ENCODE measurements at places on chromosomes 2 and 18. TPM values are rescaled to one million over a fixed set of nuclear protein-coding genes. Genes with fewer than 3 reads are reported as not detected.

- no peaks in the 10 kb centered on the region for H3K36me3 ChIP-seq
- DNase-seq, result no peak
- H3K27me3 ChIP-seq, result no peaks in the 10 kb centered on the region
Observed at GRCh38 chr2:78861546-78861945, 164.0 kb upstream of the REG3G start.

DNA sequence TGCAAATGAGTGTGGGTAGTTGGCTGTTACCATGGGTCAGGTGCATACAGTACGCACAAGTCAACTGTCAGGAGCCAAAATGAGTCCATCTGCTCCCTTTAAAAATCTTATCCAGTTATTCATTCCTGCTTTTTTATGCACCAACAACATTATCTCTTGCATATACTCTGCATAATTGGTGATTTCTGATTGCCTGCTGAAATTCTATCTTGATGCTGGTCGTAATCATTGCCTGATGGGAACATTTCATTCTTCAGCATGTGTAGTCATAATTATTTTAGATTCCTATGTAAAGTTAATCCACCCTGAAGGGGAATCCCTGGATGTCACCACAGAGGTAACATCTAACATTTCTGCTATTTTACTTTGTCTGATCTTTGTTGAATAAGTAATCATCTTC lies 102.2 kb upstream of the RND3 start:
- H3K4me1 ChIP-seq, result peaks cover 57% of the 10 kb centered on the region
- no peak overlapping the region for H3K4me3 ChIP-seq
- no peak overlapping the region for H3K27ac ChIP-seq

- no peaks in the 10 kb centered on the region for H3K4me1 ChIP-seq
- no peaks in the 10 kb centered on the region for H3K27me3 ChIP-seq
- H3K27ac ChIP-seq, result no peak overlapping the region
- peaks cover 56% of the 10 kb centered on the region for H3K36me3 ChIP-seq
- DNase-seq, result no peak
Observed at GRCh38 chr2:95099910-95100309, 21.7 kb downstream of the MRPS5 start.

- H3K4me1 ChIP-seq, result no peaks in the 10 kb centered on the region
- no peak overlapping the region for H3K4me3 ChIP-seq
- H3K27me3 ChIP-seq, result no peaks in the 10 kb centered on the region
- no peak for DNase-seq
- H3K36me3 ChIP-seq, result no peaks in the 10 kb centered on the region
Observed at GRCh38 chr2:156883804-156884203, 373.7 kb upstream of the GALNT5 start.

- no peaks in the 10 kb centered on the region for H3K27me3 ChIP-seq
- H3K4me3 ChIP-seq, result no peak overlapping the region
- H3K4me1 ChIP-seq, result no peaks in the 10 kb centered on the region
- no peak for DNase-seq
- no peak overlapping the region for H3K27ac ChIP-seq
Observed at GRCh38 chr2:88245109-88245508, 75.0 kb downstream of the THNSL2 start.

DNA sequence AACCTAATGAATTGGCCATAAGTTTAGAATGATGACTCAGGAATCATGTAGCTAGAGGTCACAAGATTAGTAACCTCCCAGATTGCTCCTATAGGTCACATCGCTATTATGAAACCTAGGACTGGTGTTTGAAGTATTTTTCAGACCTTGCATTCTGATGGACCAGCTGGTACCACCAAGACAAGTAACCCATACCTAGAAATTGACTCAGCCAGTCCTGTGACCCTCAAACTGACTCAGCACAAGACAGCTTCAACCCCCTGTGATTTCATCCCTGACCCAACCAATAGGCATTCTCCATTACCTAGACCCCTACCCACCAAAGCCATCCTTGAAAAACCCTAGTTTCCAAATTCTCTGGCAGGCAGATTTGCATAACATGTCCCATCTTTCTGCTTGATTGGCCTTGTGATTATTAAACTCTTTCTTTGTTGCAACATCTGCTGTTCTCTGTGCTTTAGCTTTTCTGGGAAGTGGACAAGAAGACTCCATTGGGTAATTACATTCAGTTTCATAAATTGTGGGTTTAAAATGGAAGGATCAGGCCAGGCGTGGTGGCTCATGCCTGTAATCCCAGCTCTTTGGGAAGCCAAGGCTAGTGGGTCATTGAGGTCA lies 254.9 kb downstream of the IRS1 start:
- H3K4me1 ChIP-seq, result peaks cover 5% of the 10 kb centered on the region
- no peaks in the 10 kb centered on the region for H3K36me3 ChIP-seq
- H3K4me3 ChIP-seq, result no peak overlapping the region

DNA sequence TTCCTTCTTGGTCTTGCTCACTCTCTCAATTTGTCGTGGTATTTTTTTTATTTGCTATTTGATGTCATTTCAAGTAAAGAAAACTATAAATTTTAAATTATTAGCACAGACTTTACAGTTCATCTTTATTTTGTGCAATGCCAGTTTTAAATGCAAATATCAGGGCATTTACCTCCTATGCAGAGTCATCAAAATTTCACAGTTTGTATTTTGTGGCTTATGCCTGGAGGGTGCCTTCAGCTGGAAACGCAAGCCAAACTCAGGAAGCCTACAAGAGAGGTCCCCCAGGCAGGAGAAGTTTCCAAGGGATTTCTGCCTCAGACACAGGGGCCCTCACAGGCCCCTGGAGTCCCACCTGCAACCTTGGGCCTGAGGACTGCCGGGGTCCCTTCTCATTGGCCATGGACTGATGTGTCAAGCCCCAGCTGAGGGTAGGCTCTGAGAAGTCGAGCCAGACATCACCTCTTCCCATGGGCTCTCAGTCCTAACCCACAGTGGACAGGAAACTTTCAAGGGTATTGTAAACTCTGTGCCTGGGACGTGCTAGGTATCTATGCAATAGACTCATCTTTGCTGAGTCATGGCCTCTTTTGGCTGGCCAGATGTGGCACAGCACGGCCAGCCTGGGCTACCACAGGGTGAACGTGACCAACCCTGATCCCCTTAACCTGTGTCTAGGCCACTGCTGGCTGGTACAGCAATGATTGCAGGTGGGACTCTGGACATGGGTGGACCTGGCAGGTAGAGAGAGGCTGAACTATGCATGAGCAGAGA lies 236.5 kb downstream of the CELF4 start:
- H3K4me1 ChIP-seq, result no peaks in the 10 kb centered on the region
- no peak overlapping the region for H3K4me3 ChIP-seq

- H3K27me3 ChIP-seq, result no peaks in the 10 kb centered on the region
- no peak overlapping the region for H3K27ac ChIP-seq
- H3K4me1 ChIP-seq, result no peaks in the 10 kb centered on the region
- DNase-seq, result no peak
- no peaks in the 10 kb centered on the region for H3K36me3 ChIP-seq
Observed at GRCh38 chr2:134671513-134671912, 47.3 kb downstream of the TMEM163 start.

- H3K27me3 ChIP-seq, result no peaks in the 10 kb centered on the region
- H3K4me3 ChIP-seq, result no peak overlapping the region
- no peak for DNase-seq
- peaks cover 66% of the 10 kb centered on the region for H3K36me3 ChIP-seq
- H3K4me1 ChIP-seq, result no peaks in the 10 kb centered on the region
- H3K27ac ChIP-seq, result no peak overlapping the region
Observed at GRCh38 chr2:241652722-241653121, 15.2 kb downstream of the ATG4B start.

- H3K27me3 ChIP-seq, result no peaks in the 10 kb centered on the region
- H3K4me3 ChIP-seq, result no peak overlapping the region
- H3K27ac ChIP-seq, result no peak overlapping the region
- H3K36me3 ChIP-seq, result no peaks in the 10 kb centered on the region
- no peak for DNase-seq
- H3K4me1 ChIP-seq, result no peaks in the 10 kb centered on the region
Observed at GRCh38 chr2:170905864-170906263, 23.2 kb upstream of the GORASP2 start.

GRCh38 chr2:109444916-109445315 lies 168.8 kb downstream of the SEPTIN10 start:
- DNase-seq, result no peak
- H3K4me3 ChIP-seq, result no peak overlapping the region
- no peaks in the 10 kb centered on the region for H3K27me3 ChIP-seq
- H3K27ac ChIP-seq, result no peak overlapping the region
- H3K36me3 ChIP-seq, result peaks cover 17% of the 10 kb centered on the region
- peaks cover 21% of the 10 kb centered on the region for H3K4me1 ChIP-seq

DNA sequence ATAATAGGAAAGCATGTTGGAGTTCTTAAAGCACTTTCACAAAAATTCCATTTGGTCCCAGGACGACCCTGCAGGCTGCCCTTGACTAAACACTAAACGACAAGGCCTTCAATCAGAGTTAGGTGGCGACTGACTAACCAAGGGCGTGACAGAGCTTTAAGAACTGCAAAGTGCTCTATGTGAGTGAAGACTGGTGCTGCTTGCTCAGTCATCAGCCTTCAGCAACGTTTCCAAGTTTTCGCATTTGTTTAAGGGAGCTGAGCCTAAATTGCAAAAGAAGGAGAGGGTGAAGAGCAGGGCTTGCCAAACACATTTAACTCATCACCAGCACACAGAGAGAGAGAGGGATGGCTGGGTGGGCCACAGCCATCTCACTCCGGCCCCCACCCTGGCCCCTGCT lies 204.7 kb upstream of the PID1 start:
- H3K4me3 ChIP-seq, result no peak overlapping the region
- no peaks in the 10 kb centered on the region for H3K4me1 ChIP-seq
- H3K27me3 ChIP-seq, result peaks cover 7% of the 10 kb centered on the region
- H3K27ac ChIP-seq, result no peak overlapping the region
- no peaks in the 10 kb centered on the region for H3K36me3 ChIP-seq
- DNase-seq, result no peak

- H3K36me3 ChIP-seq, result no peaks in the 10 kb centered on the region
- no peaks in the 10 kb centered on the region for H3K27me3 ChIP-seq
- no peak overlapping the region for H3K27ac ChIP-seq
- no peak overlapping the region for H3K4me3 ChIP-seq
Observed at GRCh38 chr2:12766421-12766879, 49.7 kb downstream of the TRIB2 start.

DNA sequence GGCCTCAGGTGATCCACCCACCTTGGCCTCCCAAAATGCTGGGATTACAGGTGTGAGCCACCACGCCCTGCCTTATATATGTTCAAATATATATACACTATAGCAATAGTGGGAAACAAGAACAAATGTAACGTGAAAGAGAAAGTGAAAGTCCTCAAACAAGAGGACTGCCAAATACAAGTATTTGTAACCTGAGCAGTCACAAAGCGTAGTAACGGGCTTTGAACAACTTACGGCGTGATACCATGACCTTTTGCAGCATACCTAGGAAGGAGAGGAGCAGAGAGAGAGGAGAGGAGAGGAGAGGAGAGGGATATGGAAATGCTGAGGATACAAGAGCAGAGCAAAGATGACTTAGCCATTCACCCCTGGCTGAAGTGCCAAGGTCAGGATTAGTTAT lies 113.8 kb upstream of the RGPD4 start:
- no peaks in the 10 kb centered on the region for H3K27me3 ChIP-seq
- no peak for DNase-seq
- H3K4me3 ChIP-seq, result 0 out of 2 replicates have a peak overlapping the region, but pooled peaks have one; percentile 7
- H3K36me3 ChIP-seq, result no peaks in the 10 kb centered on the region
- no peaks in the 10 kb centered on the region for H3K4me1 ChIP-seq
- H3K27ac ChIP-seq, result no peak overlapping the region

- no peaks in the 10 kb centered on the region for H3K4me1 ChIP-seq
- no peaks in the 10 kb centered on the region for H3K27me3 ChIP-seq
- H3K27ac ChIP-seq, result no peak overlapping the region
Observed at GRCh38 chr2:66030553-66030952, 404.4 kb upstream of the MEIS1 start.

DNA sequence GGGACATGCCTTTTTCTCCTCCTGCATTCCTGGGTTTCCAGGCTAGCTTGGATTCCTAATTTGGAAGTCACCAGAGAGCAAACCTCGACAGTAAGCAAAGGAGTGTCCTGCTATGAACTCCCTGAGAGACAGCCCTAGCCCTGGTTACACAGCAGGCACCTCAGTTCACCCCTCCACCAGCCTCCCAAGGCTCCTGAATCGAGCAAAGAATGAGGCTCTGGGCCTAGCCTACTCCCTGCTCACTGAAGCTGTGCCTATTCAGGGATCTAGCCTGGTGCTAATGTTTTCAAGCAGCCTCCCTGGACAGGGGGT lies 66.7 kb upstream of the RMDN2 start:
- peaks cover 16% of the 10 kb centered on the region for H3K4me1 ChIP-seq
- no peak overlapping the region for H3K4me3 ChIP-seq
- no peaks in the 10 kb centered on the region for H3K27me3 ChIP-seq
- H3K36me3 ChIP-seq, result no peaks in the 10 kb centered on the region
- no peak for DNase-seq
- H3K27ac ChIP-seq, result peak overlapping the region; percentile 49

DNA sequence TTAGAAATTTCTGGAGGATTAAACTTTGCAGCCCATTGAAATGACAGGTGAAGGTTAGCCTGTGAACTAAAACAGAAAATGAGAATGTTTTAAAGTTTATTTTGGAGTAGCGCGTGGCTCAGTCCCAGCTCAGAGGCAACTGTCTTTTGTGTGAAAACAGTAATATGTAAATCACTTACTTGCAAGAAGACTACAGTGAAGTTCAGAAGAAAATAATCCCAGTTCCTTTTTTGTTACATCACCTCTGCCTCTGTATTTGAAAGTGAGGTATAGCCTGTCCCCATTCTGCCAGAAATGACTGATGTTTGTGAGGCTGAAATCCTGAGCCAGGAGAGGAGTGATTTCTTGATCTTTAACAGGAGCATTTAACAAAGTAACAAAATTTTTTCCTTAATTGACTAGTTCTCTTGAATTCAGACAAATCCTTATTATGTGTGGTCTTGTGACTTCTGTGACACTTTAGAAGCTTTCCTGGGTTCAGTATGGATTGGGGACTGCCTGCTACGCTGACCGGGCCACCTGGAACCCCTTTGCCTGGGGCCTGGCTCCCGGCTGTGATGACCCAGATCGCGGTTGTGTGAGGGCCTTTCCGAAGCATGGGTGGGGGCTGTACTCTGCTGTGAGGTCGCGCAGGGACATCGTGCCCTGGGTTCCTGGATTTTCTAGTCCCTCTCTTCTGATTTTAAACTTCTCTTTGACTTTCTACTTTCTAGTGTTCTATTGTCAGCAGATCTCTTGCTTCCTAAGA lies 24.3 kb downstream of the TRAPPC12 start:
- peaks cover 48% of the 10 kb centered on the region for H3K36me3 ChIP-seq
- H3K27me3 ChIP-seq, result no peaks in the 10 kb centered on the region
- H3K4me1 ChIP-seq, result no peaks in the 10 kb centered on the region
- no peak for DNase-seq
- no peak overlapping the region for H3K27ac ChIP-seq
- H3K4me3 ChIP-seq, result no peak overlapping the region

- no peak for DNase-seq
- H3K4me1 ChIP-seq, result peaks cover 15% of the 10 kb centered on the region
- H3K4me3 ChIP-seq, result no peak overlapping the region
- no peaks in the 10 kb centered on the region for H3K36me3 ChIP-seq
Observed at GRCh38 chr2:56012221-56012765, 88.7 kb upstream of the EFEMP1 start.

- peak; percentile 65 for DNase-seq
- H3K27me3 ChIP-seq, result no peaks in the 10 kb centered on the region
- no peak overlapping the region for H3K27ac ChIP-seq
- H3K4me1 ChIP-seq, result no peaks in the 10 kb centered on the region
- H3K4me3 ChIP-seq, result no peak overlapping the region
- H3K36me3 ChIP-seq, result no peaks in the 10 kb centered on the region
Observed at GRCh38 chr2:236343400-236344161, 79.4 kb upstream of the ASB18 start.

SEPTIN10 gene
- 99.8 TPM for total RNA-seq

TUBB6 gene
- total RNA-seq, result 501 TPM

EFR3B gene
- 0.39 TPM for total RNA-seq

QPCT gene
- 7.1 TPM for total RNA-seq

ADRA2B gene
- not detected for total RNA-seq

SLC40A1 gene
- total RNA-seq, result not detected

RAB17 gene
- 0.28 TPM for total RNA-seq

IL18RAP gene
- total RNA-seq, result not detected

AMER3 gene
- total RNA-seq, result not detected

PTPRM gene
- 68.3 TPM for total RNA-seq

TRIM54 gene
- not detected for total RNA-seq

FAM168B gene
- 119 TPM for total RNA-seq

STARD6 gene
- total RNA-seq, result not detected

CKAP2L gene
- 25.1 TPM for total RNA-seq
